ENCODE measurements at places on chromosomes 1 and 21.

GRCh38 chr21:16086936-16087335 lies 357.2 kb downstream of the USP25 start:
- DNase-seq = no peak

- no peak for DNase-seq
Measured at GRCh38 chr1:94962409-94963265, 35.7 kb upstream of the CNN3 start.

DNA sequence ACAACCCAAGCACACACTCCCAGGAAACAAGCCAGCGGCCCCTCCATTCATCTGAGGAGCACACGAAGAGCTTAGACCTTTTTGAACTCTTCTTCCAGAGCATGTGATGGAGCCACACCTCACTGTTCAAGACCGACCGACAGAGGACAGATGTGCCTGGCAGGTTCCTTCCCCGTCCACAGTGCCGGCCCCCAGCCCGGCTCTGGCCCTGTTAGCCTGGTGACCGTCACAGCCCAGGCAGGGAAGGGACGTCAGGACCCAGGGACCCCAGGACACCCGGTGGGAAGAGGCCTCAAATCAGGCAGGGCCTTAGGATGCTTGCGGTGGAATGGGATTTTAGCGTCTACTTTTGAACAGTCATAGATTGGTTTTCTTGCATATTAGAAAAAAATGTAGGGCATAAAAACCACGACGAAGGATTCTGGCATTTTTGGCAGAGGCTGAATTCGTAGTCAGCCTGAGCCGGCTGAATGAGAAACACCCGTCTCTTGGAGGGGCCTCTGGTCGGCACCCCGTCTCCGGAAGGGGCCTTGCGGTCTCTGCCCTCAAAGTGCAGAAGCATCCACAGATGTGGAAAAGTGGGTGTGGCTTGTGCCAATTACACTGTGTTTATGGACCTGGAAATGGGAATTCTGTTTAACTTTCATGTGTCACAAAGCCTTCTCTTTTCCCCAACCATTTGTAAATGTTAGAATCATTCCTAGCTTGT lies 79.3 kb downstream of the SIK1 start:
- no peak for DNase-seq

DNA sequence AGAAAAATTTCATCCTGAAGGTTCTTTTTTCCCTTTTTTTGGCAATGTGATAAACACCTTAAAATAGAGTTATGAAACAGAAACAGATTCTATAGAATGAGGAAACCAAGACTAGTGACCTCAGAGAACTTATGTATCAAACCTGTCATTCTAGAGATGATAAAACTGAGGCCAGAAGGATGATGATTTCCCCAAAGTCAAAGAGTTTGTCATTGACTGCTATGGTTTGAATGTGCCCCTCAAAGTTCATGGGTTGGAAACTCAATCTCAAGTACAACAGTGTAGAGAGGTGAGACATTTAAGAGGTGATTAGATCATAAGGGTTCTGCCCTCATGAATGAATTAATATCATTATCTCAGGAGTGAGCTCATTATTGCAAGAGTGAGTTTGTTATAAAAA lies 13.7 kb upstream of the BEND5 start:
- no peak for DNase-seq

- DNase-seq = no peak
Measured at GRCh38 chr21:36744560-36745231, 45.8 kb downstream of the SIM2 start.

DNA sequence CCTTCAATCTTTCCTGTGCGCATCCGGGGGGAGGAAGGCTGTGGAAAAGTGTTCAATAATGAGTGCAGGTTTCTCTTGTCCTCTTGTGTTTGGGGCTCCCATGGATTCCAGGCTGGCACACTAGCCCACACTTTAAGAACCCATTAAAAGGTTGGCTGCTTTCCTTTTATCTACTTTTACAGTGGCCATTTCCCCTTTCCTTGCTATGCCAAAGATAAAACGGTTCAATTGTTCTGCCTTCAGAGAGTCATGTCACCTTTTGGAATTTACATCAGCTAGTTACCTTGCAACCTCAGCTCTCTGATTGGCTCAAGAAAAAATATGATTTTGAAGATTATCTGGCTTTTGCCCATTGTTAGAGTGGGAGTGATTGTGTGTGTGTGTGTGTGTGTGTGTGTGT lies 182.3 kb downstream of the SDCCAG8 start:
- no peak for DNase-seq

DNA sequence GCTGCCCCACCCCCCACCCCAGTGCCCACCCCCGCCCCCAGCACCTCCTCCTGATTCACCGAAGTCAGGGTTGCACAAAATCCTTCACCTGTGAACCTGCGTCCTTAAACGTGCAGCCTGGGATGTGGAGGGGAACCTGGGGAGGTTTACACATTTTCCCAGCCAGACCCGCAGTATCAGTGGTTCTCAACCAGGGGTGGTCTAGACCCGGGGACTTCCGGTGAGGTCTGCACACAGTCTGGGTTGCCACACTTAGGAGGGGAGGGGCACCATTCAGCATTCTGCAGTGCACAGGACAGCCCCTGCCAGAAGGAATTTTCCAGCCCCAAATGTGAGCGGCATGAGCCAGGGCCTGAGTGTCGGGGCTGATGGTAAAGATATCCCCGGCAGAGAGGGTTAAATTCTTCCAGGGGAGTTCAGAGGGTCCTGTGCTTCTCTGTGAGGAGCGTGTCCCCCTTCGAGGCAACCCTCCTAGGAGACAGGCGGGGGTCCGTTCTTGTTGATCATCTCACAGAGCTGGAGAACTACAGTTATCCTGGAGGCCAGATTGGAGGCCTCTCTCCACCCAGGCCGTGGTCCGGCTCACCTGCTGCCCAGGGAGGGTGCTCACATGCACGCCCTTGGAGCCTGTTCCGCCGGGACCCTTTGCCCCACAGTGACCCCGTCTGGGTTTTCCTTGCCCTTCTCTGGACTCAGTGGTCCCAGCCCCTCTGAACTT lies 113.6 kb downstream of the SIK1 start:
- no peak for DNase-seq

GRCh38 chr1:215710899-215711225 lies 143.8 kb downstream of the KCTD3 start:
- no peak for DNase-seq

All from RKO (cell line).